NCI-H748 treated with DMSO at 0.1 percent for 48 hours (cell line): ENCODE measurements at places on chromosomes 3 and 15.

DNA sequence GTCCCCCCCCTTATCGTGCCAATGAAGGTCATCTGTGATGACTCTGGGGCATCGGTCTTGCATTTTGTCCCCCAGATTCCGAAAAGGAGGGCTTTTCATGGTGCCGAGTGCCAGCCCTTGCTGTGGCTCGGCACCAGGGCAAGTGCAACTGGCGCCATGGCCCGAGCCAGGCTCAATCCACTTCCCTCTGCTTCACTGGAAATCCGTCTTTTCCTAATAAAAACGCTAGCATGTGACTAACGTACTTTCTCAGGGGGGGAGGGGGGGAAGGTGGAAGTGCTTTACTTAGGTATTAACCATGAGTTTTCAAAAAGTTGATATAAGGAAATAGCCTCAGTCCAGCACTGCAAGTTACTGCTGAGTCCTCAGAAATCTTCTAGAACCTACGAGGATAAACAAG lies 20.5 kb downstream of the TRPM1 start:
- DNase-seq: no peak

GRCh38 chr3:129281726-129282125 lies 3.1 kb downstream of the HMCES start:
- DNase-seq: no peak

GRCh38 chr3:82163907-82164520 lies 402.6 kb upstream of the GBE1 start:
- no peak for DNase-seq

GRCh38 chr3:78507196-78507984 lies 1260.4 kb downstream of the ROBO1 start:
- no peak for DNase-seq
